ENCODE measurements at places on chromosomes 3 and 15.

DNA sequence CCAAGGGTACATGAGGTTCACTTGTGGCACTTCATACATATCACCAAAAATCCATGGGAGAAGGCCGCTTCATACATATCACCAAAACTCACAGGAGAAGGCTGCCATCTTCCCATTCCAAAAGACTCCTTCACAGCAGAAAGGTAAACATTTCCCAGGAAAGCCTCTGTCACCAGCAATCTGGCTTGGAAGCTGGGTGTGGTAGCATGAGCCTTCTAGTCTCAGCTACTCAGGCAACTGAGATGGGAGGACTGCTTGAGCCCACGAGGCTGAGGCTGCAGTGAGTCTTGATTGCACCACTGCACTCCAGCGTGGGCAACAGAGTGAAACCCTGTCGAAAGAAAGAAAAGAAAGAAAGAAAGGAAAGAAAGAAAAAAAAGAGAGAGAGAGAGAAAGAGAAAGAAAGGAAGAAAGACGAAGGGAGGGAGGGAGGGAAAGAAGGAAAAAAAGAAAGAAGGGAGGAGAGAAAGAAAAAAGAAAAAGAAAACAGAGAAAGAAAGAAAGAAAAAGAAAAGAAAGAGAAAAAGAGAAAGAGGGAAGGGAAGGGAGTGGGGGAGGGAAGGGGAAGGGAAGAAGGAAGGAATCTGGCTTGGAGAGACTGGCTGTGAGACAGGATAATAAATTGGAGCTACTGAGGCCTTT is 7.2 kb downstream of the LRIG1 start:
- no peak for DNase-seq

DNA sequence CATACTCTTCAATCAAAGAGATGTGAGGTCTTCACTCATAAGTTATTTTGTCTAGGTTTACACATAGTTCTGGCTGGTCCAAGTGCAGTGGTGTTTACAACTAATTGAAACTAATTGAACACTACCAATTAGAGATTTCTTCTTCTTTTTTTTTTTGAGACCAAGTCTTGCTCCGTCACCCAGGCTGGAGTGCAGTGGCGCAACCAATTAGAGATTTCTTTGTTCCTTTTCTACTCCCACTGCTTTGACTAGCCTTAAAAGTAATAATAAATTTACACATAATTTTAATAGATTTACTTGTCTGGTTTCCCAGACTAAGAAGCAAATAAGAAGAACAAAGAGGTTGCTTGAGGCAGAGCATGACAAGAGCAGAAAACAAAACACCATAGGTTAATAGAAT is 6.7 kb upstream of the DENND6A start:
- no peak for DNase-seq

DNA sequence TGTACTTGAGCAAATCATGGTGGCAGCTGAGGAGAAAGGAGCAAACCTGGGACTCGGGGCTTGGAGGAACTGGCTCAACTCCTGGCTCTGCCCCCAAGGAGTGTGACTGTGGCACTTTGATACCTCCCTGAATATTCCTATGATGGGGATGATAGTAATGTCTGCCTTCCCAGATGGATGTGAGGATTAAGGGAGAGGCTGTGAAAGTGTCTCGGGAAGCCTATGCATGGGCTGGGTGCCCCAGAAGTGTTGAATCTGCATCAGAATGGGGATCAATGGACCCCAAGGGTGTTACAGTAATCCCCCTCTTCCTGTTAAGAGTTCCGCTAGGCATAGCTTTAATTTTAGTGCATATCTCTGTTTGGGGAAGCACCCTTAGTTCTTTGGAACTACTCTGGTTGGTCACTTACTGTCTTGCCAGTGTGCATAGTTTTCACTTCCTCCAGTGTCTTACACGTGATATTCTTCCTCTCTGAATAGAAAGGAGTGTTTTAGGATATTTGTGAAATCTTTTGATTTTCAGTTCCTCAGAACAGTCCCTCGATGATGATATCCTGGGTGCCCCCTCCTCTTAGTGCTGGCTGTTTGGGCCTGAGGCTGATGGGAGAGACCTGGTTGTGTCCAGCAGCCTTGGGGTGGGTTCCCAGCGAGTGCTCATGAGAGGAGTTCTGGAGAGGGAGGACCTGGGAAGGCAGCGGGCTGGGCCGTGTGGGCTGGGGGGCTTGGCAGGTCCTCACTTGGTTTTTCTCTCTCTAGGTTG is 97.5 kb downstream of the CHDH start:
- no peak for DNase-seq

DNA sequence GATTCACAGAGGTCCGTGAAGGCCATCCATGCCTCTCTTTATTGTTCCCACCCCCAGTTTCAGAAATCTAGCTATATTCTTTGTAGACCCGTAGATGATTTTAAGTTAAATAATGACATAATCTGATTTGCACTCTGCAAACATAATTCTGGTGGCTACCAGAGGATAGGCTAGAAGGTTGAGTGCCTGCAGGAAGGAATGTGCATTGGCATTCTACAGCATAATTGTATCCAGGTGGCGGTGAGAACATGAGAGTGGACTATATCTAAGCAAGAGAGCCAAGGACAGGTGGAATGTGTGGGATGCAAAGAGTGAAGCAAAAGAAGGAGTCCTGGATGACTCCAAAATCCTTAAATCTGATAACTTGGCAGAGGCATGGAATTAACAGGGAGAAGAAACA is 298.5 kb upstream of the MME start:
- DNase-seq: no peak

DNA sequence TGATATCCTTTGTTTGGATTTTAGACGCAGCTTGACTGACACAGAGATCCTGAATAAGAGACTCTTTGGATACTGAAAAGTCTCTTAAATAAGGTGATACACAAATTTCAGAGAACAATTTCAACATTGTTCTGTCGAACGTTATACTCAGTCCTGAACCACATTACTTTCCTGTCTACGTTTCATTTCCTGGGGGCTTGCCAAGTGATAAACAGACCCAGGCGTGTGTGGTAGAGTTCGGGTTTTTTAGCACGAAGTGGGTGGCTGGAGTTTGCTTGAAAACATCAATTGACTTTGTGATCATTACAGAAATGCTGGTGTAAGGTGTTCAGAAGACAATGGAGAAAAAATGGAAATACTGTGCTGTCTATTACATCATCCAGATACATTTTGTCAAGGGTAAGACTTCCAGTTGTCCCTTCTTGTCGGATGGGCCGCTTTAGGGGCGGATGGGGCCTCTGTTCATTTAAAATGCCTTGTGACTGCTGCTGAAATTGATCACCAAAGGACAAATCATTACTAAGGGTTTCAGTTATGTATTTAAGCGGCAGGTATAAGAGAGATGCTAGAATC is at the start of gene CD96:
Gene CD96 (plus strand): TSS at position 287 of the 573 bp plus-strand sequence. CDS start 52 bp downstream, at position 339.
- peak; percentile 70 for DNase-seq
